ENCODE measurements at places on chromosomes 1 and 21.

DNA sequence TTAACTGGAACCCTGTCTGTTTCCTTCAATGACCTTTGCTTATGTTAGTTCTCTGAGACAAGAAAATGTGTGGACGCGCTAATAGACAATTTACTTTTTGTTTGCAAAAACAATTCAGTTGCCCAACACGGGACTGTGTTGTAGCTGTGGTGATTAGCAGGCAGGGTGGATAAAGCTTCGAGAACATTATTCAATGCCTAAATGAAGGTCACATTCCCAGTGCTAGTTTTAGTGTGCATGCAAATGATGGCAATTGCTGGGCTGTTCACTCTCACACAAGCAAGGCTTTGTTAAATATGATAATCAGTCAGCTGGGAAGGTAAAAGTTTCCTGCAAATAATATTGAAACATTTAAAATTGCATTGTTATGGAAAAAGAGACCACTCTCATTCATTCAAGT, 188.4 kb downstream of the BACH1 start:
- no peak for DNase-seq

DNA sequence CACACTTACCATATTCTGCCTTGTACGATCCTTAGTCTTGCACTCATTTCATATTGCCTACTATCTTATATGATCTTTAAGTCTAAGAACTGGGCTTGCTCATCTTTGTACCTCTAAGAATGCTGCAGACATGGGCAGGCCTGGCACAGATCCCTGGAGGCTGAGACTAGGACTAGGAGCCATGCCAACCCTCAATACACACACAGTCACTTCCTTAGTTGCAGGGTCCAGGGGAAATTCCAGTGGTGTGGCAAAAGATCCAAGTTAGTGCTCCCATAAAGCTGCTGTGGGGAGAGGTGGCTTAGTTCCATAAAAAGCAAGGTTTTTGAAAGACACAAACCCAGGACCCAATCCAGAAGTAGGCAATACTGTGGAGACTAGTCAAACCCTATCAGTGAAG, 59.9 kb downstream of the CYYR1 start:
- peak; percentile 41 for DNase-seq

- no peak for DNase-seq
Measured at GRCh38 chr1:5911871-5912271, 80.4 kb downstream of the NPHP4 start.

GRCh38 chr1:23475134-23475628, 8.8 kb downstream of the ASAP3 start:
- peak; percentile 92 for DNase-seq

DNA sequence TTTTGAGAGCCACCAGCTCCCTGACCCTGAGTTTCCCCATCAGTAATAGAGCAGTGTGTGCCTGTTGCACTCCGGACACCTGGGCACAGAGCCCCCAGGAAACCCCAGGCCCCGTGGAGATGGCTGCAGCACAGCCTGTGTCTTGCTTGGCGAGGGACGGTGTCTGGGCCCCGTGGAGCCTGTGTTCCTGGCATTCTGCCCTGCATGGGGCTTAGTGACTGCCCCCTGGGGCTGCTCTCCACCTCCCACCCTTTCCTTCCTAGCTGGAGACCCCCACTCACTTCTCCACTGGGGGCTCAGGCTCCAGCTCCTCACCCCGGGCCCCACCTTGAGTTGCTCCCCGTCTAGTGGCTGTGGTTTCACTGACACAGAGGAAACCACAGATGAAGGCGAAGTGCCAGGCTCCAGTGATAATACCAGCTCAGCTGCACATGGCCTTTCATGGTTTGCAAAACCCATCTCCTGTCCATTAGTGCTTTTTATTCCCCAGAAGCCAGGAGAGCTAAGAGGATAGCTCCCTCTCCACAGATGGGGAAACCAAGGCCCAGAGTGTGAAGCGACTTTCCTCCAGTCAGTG, 39.4 kb downstream of the DMRTB1 start:
- peak; percentile 21 for DNase-seq

DNA sequence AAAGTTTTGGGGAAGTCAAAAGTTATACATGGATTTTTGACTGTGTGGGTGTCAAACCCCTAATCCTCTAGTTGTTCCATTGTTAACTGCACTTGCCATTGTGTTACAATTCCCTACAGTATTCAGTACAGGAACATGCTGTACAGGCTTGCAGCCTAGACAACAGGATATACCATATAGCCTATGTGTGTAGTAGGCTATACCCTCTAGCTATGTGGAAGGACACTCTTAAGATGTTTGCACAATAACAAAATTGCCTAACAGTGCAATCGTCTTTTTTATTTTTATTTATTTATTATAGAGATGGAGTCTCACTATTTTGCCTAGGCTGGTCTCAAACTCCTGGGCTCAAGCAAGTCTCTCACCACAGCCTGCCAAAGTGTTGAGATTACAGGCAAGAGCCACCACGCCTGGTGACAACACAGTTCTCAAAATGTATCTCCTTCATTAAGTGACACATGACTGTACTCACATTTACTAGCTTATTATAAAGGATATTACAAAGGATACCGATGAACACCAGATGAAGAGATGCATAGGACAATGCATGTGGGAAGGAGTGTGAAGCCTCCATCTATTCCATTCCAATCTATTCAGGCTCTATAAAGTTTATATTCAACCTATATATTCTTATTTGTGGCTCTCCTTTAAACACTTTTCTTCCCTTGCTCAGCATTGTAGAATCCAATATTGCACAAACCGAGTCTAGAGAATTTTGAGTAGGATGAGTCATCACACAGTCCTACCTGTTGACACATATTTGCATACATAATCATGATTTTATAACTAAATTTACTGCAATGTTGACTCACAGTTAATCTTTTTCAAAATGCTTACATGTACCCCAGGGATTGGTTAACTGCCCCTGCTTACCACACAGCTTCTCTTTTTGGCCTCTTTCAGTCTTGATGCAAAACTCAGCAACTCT, 28.4 kb upstream of the CEP350 start:
- peak; percentile 93 for DNase-seq

DNA sequence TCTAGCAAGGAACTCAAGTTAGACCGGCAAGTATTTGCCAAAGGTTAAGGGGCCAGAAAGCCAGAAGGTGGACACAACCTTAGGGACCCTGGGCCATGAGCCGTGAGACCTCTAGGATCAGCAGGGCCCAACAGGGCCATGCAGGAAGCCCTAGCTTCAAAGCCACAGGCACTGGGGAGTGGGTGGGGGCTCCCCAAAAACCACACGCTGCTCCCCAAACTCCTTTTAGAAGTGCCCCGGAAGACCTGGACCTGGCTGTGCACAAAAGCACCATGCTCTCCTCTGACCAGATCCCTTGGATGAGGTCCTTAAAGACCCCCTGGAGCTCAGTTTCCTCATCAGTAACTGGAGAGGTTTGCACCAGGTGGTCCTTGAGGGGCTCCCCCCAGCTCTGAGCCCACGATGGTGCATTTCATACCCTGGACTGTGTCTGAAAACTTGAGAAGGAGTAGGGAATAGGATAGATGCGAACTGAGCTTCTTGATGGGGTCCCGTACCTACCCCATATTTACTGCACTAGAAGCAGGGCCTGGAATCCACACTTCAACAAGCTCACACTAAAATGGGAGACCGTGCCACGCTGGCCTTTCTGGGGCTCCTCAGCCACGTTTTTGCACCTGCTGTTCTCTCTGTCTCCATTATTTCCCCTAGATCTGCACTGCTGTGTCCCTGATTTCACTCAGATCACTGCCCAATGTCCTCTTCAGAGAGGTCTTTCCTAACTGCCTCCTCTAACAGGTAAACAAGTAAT, 40.6 kb upstream of the LBR start:
- DNase-seq = no peak

DNA sequence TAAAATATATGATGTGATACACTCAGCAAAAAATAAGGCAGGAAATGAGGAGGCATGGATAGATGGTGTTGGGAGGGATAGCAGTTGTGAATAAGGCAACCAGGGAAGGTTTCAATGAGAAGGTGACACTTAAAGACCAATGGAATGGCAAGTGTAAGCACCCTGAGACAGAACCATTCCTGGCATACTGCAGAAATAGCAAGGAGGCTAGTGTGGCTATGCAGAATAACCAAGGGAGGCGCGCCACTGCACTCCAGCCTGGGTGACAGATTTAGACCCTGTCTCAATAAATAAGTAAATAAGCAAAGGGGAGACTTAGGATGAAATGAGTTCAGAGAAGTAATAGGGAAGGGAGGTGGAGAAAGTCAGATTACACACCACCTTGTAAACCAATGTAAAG, 113.9 kb downstream of the TOMM20 start:
- no peak for DNase-seq

GRCh38 chr21:38667291-38667870, 138.3 kb upstream of the ETS2 start:
- DNase-seq = no peak

DNA sequence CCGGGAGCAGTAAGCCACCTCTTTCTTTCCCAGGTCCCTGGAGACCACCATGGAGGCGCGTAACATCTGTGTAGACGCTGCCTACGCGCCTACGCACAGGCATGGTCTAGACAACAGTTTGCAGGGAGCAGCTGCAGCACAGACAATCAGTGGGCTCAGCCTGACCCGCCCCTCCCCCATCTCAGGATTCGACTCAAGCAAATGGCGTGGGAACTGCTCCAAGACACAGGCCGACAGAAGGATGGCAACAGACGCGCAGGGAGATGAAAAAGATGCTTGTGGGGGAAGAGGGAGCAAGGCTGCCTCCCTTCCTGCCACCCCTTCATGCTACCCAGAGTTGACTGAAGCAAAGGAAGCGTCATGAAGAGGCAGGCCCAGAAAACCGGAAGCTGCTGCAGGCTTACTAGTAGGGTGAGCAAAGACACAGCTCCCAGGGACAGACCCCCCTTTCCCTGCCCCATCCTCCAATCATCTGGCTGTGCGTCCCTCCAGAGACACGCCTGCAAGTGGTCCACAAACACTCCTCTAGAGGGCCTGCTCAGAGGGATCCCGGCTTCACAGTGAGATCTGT, 19.5 kb downstream of the STK40 start:
- peak; percentile 70 for DNase-seq

DNA sequence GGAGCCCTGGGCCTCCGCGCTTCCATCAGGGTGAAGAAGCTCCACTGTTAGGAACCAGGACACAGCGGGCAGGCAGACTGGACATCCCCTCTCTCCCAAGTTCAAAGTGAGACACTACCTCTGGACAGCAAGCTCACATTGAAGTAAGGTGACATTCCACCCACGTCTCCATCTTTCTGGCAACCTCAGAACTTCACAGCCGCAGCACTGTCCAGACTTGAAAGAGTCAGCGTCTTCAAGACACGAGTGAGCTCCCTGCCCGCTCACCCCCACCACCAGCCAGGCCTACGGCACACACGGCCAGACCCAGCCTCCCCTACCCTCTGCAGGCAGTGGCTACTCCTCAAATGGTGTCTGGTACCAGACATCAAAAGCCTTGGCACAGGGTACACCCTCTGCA, 11.1 kb downstream of the WDR4 start:
- no peak for DNase-seq

- DNase-seq = no peak
Measured at GRCh38 chr1:10754568-10755329, 41.7 kb downstream of the CASZ1 start.

GRCh38 chr1:86277936-86278335, 118.2 kb downstream of the ODF2L start:
- no peak for DNase-seq

DNA sequence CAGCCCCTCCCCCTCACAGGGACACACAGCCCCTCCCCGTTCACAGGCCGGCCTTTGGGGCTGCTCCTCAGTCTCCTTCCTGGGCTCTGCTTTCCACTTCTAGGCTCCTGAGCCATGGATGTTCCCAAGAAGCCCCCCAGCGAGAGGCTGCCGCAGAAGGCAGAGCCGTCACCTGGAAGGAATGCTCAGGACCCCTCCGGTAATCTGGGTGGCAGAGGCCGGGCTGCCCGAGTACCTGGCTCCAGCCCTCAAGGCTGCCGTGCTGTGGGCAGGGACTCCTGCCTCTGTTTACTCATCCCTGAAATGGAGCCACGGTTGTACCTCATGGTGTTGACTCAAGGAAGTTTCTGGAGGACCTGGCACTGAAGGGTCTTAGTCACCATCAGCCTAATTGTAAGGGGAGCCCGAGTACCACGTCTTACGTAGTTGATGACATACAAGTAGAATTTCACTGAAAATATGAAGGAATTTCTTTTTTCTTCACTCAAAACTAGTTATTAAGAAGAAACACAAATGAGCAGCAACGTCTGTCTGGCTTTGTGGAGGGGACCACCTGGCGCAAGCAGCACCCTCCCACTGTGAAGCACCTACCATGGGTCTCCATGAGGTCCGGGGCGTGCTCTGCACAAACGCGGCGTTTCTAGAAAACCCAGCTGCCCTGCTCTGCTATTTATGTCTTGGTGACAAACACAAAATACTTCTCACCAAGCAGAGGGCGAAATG, 33.7 kb downstream of the PRDM15 start:
- peak; percentile 47 for DNase-seq

GRCh38 chr1:182806015-182806678, 16.6 kb downstream of the NPL start:
- no peak for DNase-seq

DNA sequence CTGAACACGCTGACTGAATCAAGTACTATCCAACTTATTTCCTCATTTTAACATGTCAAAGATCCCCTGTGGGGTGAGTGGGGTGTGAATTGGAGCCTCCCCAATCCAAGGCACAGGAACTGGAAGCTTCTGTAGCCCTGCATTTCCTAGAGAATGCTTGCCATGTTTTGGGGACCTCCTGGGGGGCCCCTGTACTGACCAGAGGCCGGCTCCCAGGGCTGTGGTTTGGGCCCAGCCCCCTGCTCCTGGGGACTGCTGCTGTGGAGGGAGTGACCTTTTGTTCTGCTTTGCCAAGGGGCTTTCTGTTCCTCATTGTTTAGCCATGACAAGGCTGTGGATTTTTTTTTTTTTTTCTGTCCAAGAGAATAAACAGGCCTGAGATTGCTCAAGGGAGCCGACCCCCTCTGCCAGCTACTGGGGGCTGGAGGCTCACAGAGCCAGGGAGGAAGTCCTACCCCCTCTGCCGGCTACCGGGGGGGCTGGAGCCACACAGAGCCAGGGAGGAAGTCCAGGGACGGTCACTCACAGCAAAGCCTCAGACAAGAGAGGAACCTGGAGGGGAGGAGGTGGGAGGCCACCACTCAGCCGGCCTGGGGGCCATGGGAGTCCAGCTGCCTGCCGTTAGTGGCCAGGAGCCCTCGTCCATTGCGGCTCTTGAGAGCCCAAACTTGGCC, 17.4 kb downstream of the TNFRSF1B start:
- DNase-seq = peak; percentile 97

DNA sequence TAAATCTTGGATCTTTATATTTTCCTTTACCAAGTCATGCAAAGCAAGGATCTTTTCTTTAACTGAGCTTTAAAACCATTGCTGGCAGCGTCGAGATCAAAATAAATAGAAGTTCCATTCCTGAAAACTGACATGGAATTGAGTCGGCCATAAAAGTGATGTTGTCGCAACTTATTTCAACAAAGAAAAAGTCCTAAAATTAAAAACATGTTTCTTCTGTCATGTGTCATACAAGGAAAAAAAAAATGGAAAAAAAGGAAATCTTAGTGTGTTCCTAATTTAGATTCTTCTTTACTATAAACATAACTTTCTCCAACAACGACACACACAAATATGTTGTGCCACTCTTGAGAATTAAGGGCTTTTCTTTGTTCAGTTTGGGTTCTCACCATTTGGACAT, 34.9 kb downstream of the GREM2 start:
- no peak for DNase-seq
